Activated T-helper 1 cell treated with anti-CD3 and anti-CD28 coated beads, Interleukin-12 subunit alpha, Interleukin-12 subunit beta, Interleukin-2, Interleukin-4 antibody, amounts not matched to agents 30 ng/mL and 10 ng/mL and 1 ng/mL, durations not matched to agents 14 hours and 24 hours and 36 hours (primary cell): ENCODE measurements at places on chromosomes 1 and 21. TPM values are rescaled to one million over a fixed set of nuclear protein-coding genes. Genes with fewer than 3 reads are reported as not detected.

GRCh38 chr1:2344121-2344681 lies 47.2 kb downstream of the MORN1 start:
- no peak for DNase-seq
- no peak overlapping the region for H3K4me3 ChIP-seq
- H3K27ac ChIP-seq: no peak overlapping the region
- H3K27me3 ChIP-seq: no peaks in the 10 kb centered on the region
- H3K36me3 ChIP-seq: no peaks in the 10 kb centered on the region
- no peaks in the 10 kb centered on the region for H3K4me1 ChIP-seq

DNA sequence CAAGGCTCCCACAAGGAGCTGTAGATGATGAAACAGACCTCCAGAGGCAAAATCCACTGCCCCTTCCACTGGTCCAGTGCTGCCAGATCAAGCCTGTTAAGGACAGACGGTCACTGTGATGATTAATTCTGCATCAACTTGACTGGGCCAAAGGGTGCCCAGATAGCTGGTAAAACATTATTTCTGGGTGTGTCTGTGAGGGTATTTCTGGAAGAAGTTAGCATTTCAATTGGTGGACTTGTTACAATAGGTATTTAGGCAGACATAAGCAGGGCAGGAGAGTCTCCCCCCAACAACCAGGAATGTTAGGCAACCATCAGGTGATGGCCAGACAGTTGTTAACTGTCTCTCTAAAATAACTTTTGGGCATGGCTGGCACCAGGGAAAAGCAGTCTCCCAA lies 40.9 kb upstream of the GALNT2 start:
- H3K27ac ChIP-seq: no peak overlapping the region
- DNase-seq: no peak
- H3K27me3 ChIP-seq: peaks cover 2% of the 10 kb centered on the region

GRCh38 chr1:101496109-101496508 lies 259.3 kb downstream of the S1PR1 start:
- no peaks in the 10 kb centered on the region for H3K36me3 ChIP-seq
- no peak overlapping the region for H3K4me3 ChIP-seq
- peaks cover 5% of the 10 kb centered on the region for H3K27me3 ChIP-seq
- H3K4me1 ChIP-seq: no peaks in the 10 kb centered on the region
- DNase-seq: no peak

DNA sequence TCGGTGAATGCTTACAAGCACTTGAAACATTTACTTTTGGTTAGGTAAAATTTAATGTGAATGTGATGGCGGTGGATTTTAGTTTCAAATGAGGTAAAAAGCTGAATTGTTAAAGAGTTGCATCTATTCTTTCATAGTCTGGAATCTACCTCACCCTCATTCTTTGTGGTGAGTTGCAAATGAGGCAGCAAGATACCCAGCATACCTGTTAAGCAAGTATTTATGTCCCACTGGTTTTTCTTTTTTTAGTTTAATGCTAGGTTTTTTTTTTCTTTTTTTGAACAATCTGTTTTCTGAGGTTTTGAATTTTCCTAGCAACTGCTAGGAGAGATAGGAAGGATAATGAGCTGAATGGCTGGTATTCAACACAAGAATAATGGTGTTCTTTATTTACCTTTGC lies 127.9 kb upstream of the CACYBP start:
- H3K36me3 ChIP-seq: peaks cover 2% of the 10 kb centered on the region
- no peak overlapping the region for H3K4me3 ChIP-seq
- peaks cover 18% of the 10 kb centered on the region for H3K4me1 ChIP-seq
- DNase-seq: no peak
- no peaks in the 10 kb centered on the region for H3K27me3 ChIP-seq

DNA sequence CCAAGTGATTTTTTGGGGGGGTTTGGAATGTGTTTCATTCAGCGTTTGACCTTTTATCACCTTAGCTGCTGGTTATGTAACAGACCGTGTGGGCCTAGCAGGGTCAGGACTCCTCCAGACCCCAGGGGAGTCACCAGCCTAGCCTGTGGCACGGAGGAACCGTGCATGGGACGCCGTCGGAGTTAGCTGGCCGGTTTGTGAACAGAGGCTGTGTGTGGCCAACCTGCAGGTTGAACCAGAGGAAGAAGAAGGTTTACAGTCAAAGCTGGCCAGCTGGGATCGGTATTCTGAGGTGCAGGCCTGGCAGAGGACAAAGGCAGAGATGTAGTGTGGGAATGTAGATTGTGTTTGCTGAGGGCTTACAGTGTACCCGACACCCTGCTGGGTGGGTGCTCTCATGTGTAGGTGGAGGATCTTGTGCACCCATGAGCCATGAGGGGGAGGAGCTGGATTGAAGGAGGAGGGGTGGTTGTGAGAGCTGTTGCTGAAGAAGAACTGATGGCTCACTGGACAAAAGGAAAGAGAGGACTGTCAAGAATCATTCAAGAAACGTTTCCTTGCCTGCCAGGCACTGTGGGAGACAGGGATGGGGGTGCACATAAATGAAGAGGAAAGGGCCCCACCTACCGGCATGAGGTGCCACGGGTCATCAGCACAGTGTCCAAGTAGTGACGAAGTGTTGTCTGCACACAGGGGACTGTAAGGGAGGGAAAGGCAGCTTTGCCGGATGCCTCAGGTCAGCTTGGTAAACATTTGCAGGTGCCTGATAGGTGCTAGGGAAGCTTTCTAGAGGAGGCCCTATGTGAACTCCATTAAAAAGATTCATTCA lies 40.0 kb upstream of the PWP2 start:
- peaks cover 50% of the 10 kb centered on the region for H3K36me3 ChIP-seq
- H3K27ac ChIP-seq: peak overlapping the region; percentile 57
- no peaks in the 10 kb centered on the region for H3K27me3 ChIP-seq
- no peak overlapping the region for H3K4me3 ChIP-seq
- DNase-seq: no peak

- H3K27ac ChIP-seq: no peak overlapping the region
- no peak overlapping the region for H3K4me3 ChIP-seq
- peaks cover 51% of the 10 kb centered on the region for H3K27me3 ChIP-seq
- no peak for DNase-seq
Measured at GRCh38 chr1:16165548-16165947, 9.7 kb upstream of the EPHA2 start.

GRCh38 chr21:45988366-45989347 lies 7.1 kb downstream of the COL6A1 start:
- no peak overlapping the region for H3K4me3 ChIP-seq
- no peak for DNase-seq
- no peak overlapping the region for H3K27ac ChIP-seq
- peaks cover 7% of the 10 kb centered on the region for H3K27me3 ChIP-seq

GRCh38 chr1:63780565-63780964 lies 6.7 kb downstream of the ROR1 start:
- no peaks in the 10 kb centered on the region for H3K36me3 ChIP-seq
- peaks cover 1% of the 10 kb centered on the region for H3K4me1 ChIP-seq
- DNase-seq: no peak
- peaks cover 54% of the 10 kb centered on the region for H3K27me3 ChIP-seq
- H3K4me3 ChIP-seq: no peak overlapping the region

Gene CD48
- 219 and 222 TPM in 2 replicates for total RNA-seq

Gene SH2D5
- total RNA-seq: 0.08 and 0.15 TPM in 2 replicates

Gene RNU1-1
- total RNA-seq: 2,178 and 3,041 TPM in 2 replicates

Gene GOLT1A
- not detected in 2 replicates for total RNA-seq

Gene PDE4B
- 21.3 and 24.3 TPM in 2 replicates for total RNA-seq

Gene LCE1A
- total RNA-seq: not detected in 2 replicates
